Progenitor cell of endocrine pancreas (in vitro differentiated cells): ENCODE measurements at places on chromosomes 11 and 22. TPM values are rescaled to one million over a fixed set of nuclear protein-coding genes. Genes with fewer than 3 reads are reported as not detected.

OR52I1 gene
- not detected in 2 replicates for total RNA-seq

OR6A2 gene
- 0.13 and 0.24 TPM in 2 replicates for total RNA-seq

ALDH3B2 gene
- total RNA-seq: 0.67 and 1.6 TPM in 2 replicates

ELFN2 gene
- 0.36 and 0.44 TPM in 2 replicates for total RNA-seq

STT3A gene
- 162 and 164 TPM in 2 replicates for total RNA-seq
